ENCODE measurements at places on chromosomes 4 and X.

- no peak for DNase-seq
These were observed 37.3 kb upstream of the GK2 start for GRCh38 chr4:79445371-79445781.

- DNase-seq: peak; percentile 6
These were observed 668.0 kb upstream of the LCORL start for GRCh38 chr4:18689308-18690115.

GRCh38 chr4:40247350-40247749 lies 50.5 kb downstream of the RHOH start:
- no peak for DNase-seq

- no peak for DNase-seq
These were observed 1165.8 kb upstream of the ADGRL3 start for GRCh38 chr4:60034361-60034760.

DNA sequence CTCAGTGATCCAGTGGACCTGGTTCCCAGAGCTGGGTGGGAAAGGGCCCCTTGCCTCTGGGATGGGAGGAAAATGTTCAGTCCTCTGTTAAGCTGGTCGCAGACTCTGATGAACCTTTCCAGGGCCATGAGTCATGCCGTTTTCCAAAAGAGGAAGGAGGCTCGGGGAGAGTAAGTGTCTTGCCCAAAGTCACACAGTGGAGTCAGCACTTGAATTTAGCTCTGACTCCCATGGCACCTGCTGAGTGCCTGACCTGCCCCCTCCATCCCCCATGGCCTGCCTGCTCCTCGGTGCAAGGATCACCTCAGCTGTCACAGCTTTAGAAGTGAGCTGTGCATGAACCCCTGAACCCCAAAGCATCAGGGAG lies 14.0 kb upstream of the KIAA0232 start:
- no peak for DNase-seq

DNA sequence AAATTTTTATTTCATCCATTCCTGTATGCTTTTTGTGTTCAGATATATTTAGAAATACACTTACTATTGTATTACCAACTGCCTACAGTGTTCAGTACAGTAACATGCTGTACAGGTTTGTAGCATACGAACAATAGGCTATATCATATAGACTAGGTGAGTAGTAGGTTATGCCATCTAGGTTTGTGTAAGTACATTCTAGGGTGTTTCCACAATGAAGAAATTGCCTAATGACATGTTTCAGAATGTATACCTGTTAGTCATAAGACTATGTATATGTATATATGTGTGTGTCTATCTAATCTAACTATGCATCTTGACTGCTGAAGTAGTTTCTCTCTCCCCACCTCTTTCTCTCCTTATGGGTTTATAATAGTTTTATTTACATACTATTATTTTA lies 51.5 kb upstream of the BTC start:
- no peak for DNase-seq

DNA sequence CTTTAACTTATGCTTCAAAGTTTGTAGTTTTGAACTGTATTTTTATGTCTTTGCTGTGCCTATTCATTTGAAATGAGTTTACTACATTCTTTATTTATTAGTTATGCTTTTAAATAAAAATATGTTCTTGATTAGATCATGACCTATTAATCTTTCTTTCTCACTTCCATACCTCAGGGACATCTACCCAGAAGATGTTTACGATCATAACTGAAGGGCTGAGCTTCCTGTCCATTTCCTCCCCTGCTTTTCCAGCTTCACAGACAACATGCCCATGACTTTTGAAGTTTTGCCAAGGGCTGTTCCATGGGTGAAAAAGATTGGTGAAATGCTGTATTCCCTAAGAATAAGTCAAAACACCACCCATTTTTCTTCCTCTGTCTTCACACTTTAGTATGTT lies 99.7 kb upstream of the DDIT4L start:
- no peak for DNase-seq

- DNase-seq: no peak
These were observed 812 bp upstream of the KDM6A start for GRCh38 chrX:44871931-44872820.

- no peak for DNase-seq
These were observed 25.8 kb downstream of the ZNF630 start for GRCh38 chrX:48045410-48046311.

- DNase-seq: no peak
These were observed 53.9 kb upstream of the TET2 start for GRCh38 chr4:105092768-105093167.

- DNase-seq: no peak
These were observed 25.2 kb upstream of the ADD1 start for GRCh38 chr4:2818351-2818939.

GRCh38 chr4:57378766-57379165 lies 268.6 kb upstream of the IGFBP7 start:
- DNase-seq: no peak

DNA sequence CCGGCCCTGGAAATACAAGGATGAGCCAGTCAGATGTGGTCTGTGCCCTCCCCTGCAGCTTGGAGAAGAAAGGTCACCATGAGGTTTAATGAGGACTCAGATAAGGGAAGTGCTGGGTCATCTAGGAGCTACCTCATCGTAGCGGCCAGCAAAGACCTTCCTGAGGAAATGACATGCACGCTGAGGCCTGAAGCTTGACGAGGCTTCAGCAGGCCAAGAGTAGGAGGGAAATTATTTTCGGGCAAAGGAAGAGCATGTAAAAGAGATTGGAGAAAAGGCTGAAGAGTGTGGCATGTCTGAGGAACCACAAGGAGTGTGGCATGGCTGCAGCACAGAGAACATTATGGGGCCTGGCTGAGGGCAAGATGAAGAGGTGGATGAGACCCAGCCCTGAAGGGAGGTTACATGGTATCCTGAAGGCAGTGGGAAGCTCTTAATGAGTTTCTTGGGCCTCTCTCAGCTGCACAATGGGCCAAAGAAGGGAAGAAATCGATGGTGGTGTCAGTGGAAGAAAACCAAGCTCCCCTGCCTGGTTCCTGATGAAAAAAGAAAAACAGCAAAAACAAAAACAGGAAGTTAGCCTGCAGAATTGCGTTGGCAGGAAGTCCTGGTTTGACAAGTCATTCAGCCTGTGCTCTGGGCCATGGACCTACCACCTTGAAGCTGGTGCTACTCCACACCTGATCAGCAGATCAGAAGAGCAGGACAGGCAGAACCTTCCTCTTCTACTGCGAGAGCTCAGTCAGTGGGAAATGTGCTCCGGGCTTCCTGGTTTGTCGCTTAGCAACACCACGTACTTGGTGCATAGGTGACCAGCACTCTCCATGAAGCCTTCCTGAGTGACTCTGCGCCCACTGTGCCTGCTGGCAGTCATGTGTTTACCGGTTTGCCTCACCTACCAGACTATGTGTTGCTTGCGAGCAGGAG lies 134.5 kb upstream of the KLF3 start:
- DNase-seq: no peak

DNA sequence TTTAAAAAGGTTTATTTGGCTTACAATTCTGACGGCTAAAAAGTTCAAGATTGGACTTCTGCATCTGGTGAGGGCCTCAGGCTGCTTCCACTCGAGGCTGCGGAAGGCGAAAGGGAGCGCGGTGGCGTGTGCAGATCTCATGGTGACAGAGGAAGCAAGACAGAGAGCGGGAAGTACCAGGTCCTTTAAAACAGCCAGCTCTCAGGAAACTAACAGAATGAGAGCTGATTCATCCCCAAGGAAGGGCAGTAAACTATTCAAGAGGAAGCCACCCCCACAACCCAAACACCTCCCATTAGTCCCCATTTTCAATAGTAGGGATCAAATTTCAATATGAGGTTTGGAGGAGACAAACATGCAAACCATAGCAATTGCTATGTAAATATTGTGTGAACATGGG lies 2144.2 kb upstream of the AGA start:
- no peak for DNase-seq

GRCh38 chr4:92339676-92340075 lies 35.9 kb downstream of the GRID2 start:
- no peak for DNase-seq

- no peak for DNase-seq
These were observed 18.6 kb upstream of the FHL1 start for GRCh38 chrX:136128743-136129142.

DNA sequence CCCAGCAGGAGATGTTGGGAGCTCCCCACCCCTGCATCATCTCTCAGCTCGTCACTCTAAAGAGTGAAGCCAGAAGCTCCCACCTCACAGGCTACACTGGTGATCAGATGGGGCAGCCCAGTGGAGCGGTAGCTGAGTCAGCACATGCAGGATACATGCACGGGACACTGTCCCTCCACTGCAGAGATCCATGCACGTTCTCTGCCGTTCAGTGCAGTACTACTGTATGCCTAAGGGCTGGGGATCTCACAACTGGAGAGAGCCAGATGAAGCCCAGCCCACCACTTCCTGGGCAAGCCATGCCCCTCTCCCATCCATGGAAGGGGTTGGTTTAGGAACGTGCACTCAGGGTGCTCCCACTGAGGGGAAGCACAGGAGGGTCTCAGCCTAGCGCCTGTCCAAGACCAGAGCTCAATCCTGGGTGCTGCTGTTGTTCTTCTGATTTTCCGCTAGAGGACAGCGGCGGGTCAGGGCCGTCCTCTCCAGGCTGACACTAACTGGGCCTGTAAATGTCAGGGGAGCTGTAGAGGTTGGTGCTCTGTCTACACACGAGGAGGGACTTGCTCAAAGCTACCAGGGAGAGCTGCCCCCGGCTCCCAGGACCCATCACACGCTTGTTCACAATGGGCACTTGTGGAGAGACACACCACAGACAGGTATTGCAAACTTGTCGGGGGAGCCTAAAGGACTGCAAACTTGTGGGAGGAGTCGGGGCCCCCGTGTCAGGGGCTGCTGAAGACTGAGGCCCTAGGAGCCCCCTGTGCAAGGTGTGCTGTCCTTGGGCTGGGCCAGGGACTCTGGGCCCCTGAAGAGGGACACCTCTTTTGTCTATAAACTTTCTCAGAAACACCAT lies 18.2 kb upstream of the ABLIM2 start:
- no peak for DNase-seq

GRCh38 chr4:70703619-70704214 lies 15.4 kb downstream of the UTP3 start:
- DNase-seq: no peak

DNA sequence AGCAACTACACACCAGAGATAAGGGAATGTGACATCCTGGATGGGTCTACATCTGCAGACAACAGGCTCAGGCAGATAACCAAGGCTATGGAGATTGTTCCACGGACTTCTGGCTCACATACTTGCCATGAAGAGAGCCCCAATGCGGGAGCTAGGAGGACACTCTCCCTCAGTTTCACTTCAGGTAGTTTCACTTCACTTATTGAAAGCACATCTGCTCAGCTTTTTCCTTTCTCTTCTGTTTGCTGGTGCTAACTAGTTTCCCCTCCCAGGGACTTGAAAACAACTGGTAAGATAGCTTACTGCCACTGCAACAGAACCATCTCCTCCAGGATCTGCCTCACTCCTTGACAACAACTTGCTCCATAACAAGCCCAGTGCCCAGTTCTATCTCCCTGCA lies 1.4 kb upstream of the CT47C1 start:
- no peak for DNase-seq

DNA sequence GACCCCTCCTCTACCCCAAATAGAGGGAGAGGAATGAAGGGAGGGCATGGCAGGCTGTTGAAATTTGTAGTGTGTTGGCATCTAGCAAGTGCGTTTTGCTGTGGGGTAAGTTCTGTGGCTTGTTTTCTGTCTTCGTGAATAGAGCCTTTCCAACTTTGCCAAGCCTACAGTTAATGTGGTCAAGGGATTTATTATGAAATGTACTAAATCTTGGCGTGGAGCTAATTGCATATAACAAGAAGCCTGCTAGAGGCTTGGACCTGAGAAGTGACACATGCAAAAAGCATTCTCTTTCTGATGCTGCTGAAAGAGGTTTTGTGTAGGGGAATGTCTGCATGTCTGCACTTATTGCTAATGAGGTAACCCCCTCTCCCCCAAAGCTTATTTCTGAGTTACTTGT lies 132.2 kb downstream of the BMPR1B start:
- no peak for DNase-seq

DNA sequence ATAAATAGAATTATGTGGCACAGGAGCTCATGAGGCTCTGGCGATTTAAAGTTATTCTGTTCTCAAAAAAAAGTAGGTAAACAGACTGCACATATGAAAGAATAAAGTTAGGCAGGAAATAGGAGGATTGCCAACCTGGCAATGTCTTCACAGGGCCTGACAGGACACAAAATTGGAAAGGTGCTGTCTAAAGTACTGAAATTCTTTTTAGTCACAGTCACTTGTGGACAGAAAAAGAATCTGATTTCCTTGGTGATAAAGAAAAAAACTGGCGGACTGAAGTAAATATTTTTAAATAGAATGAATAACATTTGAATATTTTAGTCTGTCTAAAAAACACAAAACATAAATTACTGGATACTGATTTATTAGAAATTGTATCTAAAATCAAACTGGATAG lies 124.4 kb downstream of the VEGFC start:
- no peak for DNase-seq

GRCh38 chrX:72094894-72095293 lies 36.8 kb downstream of the RTL5 start:
- peak; percentile 35 for DNase-seq

GRCh38 chr4:150126201-150126863 lies 48.1 kb downstream of the DCLK2 start:
- no peak for DNase-seq

DNA sequence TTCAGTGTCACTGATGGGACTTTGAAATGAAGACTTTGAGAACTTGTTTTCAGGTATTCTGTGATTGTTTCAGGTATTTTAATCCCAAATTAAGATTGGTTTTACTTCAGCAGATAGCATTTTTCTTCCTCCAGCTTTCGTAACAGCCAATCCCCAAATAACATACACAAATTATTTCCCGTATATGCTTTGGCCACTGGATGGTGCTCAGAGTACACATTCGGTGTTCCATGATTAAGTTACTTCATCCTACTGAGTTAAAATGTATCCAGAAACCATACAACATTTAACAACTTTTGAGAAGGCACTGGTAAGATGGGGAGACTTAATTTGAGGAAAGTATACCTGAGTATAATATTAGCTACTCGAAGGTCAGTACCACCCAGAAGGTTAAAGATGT lies 233.4 kb upstream of the FAM47A start:
- DNase-seq: no peak

DNA sequence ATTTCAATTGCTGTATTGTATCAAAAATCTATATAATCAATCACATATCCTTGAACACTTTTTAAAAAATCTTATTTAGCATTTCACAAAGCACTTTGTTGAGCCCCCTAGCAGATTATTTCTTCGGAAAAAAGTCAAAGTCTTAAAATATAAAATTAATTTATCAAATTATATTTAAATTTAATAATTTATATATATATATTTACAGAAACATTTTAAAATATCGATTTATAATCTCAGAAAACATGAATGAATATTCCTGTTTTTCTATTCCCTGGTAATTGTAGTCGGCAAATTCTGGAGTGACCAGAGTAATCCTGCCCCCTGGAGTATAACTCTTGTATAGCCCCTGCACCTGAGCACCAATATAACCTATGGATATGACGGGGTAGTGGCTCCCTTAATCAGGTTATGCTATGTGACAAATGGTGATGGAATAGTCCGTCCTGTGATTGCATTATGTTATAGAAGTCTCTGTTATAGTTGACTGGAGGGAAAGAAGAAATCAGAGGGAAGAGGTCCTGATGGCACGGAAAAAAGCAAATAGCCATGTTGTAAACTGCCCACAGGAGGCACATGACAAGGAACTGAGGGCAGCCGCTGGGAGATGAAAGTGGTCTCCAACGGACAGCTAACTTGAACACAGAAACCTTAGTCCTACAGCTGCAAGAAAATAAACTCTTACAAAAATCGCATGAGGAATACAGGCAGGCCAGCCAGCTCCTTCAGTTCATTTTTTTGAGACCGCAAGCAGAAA lies 1092.3 kb downstream of the ARAP2 start:
- DNase-seq: no peak

GRCh38 chr4:16110661-16111290 lies 27.0 kb upstream of the PROM1 start:
- no peak for DNase-seq
